ENCODE measurements at places on chromosomes 6 and 20. TPM values are rescaled to one million over a fixed set of nuclear protein-coding genes. Genes with fewer than 3 reads are reported as not detected.

- no peak for DNase-seq
These were observed 368.5 kb downstream of the HTR1B start for GRCh38 chr6:77094821-77095220.

DNA sequence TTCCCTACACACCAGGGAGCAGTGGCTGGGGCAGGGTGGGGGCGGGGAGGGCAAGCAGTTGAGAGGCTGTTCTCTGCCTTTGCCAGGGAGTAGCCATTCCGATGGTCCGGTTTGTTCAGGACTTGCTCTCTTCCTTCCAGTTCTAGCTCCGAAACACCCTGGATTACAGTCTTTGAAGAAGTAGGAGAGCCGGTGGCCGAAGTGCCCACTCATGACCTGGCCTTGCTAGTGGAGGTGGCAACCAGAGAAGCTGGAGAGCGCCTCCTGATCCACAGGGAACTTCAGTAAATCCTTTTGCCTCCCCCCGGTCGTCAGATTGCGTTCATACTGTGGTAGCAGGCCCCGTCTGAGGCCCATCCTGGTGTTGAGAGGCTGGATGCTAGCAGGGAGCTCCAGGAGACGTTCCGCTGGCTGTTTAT, 92.8 kb downstream of the ARID1B start:
- DNase-seq = no peak

DNA sequence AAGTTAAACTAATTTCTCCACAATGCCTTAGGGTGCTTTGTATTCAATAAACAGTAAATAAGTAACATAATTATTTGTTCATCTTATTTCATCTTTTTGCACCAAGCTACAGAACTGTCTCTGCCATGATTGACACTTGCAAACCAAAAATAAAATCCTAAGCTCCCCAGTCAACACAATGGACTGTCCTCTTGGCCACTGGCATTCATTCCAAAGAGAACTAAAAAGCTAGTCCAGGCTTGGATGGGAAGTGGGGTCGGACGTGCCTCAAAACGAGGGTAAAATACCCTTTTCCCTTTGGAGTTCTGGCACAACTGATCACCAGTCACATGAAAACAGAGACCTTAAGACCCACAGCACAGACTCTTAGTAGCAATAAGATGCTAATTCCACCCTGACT, 66.4 kb upstream of the THBS2 start:
- no peak for DNase-seq

DNA sequence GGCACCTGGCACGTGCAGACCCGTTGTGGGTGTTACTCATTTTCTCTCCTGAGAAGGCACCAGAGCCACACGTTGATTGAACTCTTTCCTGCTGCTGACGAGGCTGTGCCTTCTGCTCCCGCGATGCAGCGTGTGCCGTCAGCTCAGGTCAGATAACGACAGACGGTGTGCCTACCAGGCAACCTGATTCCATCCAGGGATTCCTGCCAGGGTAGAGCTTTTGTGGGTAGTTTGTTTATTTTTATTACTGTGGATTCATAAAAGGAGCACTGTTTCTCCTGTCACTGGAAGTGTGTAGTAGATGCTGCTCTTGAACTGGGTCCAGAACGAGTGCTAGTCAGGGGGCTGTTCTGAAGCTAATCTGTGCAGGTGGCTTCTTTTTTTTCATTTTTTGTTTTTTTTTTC, 20.7 kb downstream of the PRPF6 start:
- DNase-seq = no peak

DNA sequence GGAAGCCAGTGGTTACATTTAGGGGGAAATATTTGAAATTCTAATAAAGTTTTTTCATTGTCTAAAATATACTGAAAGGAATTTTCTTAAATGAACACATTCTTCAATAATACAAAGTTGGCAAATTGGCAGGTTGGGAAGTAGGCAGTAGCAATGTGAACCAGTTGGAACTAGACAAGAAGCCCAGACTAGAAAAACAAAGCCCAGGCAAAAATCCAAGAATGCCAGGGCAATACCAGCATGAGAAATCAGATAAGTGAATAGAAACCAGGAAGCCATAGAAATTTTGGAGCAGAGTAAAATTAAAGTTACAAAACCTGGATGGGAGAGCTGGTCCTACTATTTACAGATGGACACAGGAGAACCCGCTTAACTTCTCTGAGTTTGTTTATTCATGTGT, 52.2 kb downstream of the TPBG start:
- no peak for DNase-seq

- no peak for DNase-seq
These were observed 113.6 kb upstream of the ZFP64 start for GRCh38 chr20:52305024-52305645.

DNA sequence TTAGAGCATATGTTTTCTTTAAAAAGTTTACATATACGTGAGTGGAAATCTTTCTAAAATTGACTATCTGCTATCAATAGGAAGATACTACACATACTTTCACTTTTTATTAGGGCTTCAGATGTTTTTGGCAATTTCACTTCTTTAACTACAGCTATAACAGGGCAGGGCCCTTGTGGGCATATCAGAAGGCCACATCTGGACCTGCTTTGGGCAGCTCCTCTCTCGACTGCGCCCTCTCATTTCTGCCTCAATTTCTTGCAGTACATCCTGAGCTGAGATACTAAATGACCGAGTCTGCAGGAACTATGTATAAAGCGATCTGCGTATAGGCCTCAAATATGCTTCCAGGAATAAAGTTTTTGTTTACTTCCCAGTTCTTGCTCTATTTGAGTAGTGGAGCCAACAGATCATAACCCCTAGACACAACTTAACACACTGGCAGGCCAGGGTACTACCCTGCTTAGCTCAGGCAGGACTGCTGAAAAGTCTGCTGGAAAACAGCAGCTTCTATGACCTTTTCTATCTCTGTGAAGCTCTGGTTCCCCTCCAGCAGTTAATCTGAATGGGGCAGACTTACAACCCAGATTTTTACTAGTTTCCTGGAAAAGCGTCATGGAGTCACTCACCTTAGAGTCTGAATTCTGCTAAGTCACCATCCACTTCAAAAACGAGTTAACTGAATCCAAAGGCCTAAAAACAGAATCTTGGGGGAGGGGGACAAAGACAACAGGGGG, 12.7 kb downstream of the GCLC start:
- DNase-seq = no peak

DNA sequence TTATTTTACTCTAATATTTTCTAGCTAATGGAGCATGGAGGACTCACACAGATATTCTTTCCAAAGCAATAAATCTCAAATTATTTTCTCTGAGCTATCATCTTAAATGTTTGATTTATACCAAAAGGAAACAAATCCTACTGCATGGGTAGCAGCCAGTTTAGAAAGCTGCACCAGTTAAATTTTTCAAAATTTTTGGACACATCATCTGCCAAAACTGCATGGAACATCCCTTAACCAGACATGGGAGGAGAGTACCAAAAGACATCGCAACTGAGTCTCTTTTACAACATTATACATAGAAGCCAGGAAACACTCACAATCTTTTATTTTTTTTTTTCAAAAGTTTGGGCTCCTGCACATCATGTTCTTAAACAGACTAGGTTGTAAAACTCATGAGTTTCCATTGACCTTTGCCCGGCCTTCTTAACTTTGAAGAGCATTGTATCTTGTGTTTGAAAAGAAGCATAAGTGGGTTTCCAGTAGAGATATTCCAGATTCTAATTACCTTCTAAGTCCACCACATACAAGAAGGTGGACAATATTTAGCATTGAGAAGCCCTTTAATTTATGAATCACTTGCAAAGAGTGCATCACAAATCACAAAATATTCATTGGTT, 87.7 kb upstream of the HMGCLL1 start:
- DNase-seq = no peak

DNA sequence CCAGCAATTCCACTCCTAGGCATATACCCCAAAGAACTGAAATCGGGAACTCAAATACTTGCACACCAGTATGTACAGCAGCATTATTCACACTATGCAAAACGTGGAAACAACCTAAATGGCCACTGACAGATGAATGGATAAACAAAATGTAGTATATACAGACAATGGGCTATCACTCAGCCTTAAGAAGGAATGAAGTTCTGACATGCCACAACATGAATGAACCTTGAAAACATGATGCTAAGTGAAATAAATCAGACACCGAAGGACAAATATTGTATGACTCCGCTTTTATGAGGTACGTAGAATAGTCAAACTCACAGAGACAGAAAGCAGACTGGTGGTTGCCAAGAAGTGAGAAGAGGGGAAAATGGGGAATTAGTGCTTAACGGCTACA, 59.1 kb upstream of the CCN6 start:
- no peak for DNase-seq

GRCh38 chr6:2680264-2680922, 70.3 kb downstream of the MYLK4 start:
- DNase-seq = no peak

GRCh38 chr6:22024973-22025467, 271.8 kb downstream of the PRL start:
- DNase-seq = no peak

- no peak for DNase-seq
These were observed 936 bp upstream of the TMX4 start for GRCh38 chr20:8020314-8021079.

GRCh38 chr6:41022294-41022693, 16.7 kb downstream of the UNC5CL start:
- DNase-seq = no peak

DNA sequence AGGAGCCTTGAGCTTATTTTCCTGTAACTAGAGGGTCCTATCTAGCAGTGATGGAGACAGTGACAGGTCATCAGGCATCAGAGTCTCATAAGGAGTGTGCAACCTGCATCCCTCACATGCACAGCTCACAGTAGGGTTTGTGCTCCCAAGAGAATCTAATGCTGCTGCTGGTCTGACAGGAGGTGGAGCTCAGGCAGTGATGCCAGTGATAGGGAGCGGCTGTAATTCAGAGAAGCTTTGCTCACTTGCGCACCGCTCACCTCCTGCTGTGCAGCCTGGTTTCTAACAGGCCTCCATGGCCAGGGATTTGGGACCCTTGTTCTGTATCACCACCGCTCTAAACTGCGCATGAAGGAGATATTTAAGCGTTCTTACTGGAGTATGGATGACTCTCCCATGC, 5.3 kb downstream of the KIF25 start:
- no peak for DNase-seq

DNA sequence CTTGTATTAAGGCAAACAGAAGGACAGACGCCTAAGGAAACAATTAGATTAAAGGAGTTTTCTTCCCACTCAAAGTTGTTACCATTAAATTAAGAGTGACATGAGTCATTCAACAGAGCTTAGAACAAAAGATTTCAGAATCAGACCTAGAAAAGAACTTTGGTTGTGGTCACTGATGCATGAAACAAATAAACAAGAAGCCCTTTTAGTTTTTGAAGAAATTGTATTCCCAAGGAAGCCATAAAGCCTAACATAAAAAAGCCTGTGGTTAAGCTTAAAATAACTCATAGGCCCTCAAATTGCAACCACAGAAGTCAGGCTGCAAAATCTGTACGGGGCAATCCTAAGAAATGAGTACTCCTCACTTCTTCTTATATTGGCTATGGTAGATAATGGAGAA, 17.9 kb upstream of the TRIM26 start:
- DNase-seq = no peak

- DNase-seq = no peak
These were observed 15.4 kb upstream of the TNFAIP3 start for GRCh38 chr6:137851669-137852068.

- no peak for DNase-seq
These were observed 285.8 kb upstream of the SUPT3H start for GRCh38 chr6:45663251-45664221.

DNA sequence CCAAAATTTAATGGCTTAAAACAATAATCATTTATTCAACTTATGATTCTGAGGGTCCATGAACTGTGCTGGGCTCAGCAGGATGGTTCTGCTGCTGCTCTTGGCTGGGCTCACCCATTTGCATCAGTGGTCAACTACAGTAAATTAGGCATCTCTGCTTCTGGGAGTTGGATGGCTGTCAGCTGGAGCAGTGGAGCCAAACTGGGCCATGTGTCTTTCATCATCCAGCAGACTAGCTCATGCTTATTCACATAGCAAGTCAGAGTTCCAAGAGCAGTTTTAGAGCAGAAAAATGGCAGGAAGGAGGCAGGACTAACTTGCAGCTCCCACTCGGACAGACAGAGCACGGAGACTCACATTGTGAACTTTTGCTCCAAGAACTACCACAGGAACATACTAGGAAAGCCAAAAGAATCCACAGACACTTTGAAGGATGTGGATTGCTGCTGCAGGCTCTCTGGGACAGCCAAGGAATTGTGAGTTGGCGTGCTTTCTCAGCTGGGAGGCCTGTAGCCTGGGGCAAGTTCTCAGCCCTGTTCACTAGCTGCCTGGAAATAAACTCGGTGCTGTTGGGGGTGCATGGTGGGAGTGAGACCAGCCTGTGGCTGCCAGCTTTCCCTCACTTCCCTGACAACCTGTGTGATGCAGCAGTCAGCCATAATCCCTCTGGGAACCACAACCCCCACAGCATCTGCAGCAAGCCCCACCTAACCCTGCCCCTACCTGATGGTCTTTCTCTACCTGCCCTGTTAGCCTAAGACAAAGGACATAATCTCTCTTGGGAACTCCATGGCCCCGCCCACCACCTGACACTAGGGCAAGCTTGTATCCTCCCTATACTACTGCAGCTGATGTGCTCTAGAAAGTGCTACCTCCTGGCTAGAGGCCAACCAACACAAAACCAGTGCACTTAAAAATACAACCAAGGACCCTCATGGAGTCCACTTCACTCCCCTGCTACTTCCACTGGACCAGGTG, 129.0 kb downstream of the JPH2 start:
- DNase-seq = no peak

DNA sequence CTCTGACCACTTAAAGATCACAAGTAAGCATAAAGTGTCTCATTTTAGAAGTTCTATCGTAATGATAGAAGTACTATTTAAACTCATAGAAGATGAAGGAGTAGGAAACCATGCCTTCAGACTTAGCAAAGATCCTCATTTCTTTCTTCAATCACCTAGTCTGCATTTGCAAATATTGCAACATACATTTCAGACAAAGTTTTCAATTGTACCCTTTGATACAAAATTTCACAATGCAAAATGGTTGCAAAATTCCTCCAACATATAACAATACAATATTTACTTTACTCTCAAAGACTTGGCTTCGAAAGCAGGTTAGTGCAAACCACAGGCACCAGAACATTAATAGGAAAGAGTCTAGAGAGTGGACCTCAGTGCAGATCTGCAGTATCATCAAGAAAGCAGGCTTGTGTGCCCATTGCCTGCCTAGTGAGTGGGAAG, 16.1 kb upstream of the ROS1 start:
- DNase-seq = no peak

Gene MYLK4
- 0.66 TPM for total RNA-seq

Gene PPP1R11
- total RNA-seq = 14.0 TPM

Gene HS3ST5
- total RNA-seq = not detected

Gene IL20RA
- total RNA-seq = not detected

Gene RIPPLY2
- not detected for total RNA-seq

Gene CPXM1
- total RNA-seq = 0.26 TPM

Gene RRAGD
- 0.95 TPM for total RNA-seq

Gene XKR7
- total RNA-seq = not detected

Gene MLN
- total RNA-seq = not detected

Gene TMC2
- not detected for total RNA-seq

Gene LY6G5C
- 0.88 TPM for total RNA-seq

Gene MACROD2
- total RNA-seq = 0.95 TPM

Gene BPIFB4
- not detected for total RNA-seq

Gene MTRF1L
- 27.1 TPM for total RNA-seq

Gene PLN
- 0.04 TPM for total RNA-seq

Gene NMBR
- total RNA-seq = 0.11 TPM

Gene ZBTB46
- total RNA-seq = 7.2 TPM

Gene KHDC1
- 0.81 TPM for total RNA-seq

Measured in pulmonary artery endothelial cell (primary cell).